ENCODE measurements at places on chromosomes 6 and 20.
A peak's percentile ranks its signal among the peaks of the same experiment; 100 is the strongest.

- peak; percentile 66 for DNase-seq
Measured at GRCh38 chr6:166786704-166787293, 159.7 kb upstream of the RPS6KA2 start.

- peak; percentile 7 for DNase-seq
Measured at GRCh38 chr20:16942756-16943155, 194.6 kb downstream of the OTOR start.

DNA sequence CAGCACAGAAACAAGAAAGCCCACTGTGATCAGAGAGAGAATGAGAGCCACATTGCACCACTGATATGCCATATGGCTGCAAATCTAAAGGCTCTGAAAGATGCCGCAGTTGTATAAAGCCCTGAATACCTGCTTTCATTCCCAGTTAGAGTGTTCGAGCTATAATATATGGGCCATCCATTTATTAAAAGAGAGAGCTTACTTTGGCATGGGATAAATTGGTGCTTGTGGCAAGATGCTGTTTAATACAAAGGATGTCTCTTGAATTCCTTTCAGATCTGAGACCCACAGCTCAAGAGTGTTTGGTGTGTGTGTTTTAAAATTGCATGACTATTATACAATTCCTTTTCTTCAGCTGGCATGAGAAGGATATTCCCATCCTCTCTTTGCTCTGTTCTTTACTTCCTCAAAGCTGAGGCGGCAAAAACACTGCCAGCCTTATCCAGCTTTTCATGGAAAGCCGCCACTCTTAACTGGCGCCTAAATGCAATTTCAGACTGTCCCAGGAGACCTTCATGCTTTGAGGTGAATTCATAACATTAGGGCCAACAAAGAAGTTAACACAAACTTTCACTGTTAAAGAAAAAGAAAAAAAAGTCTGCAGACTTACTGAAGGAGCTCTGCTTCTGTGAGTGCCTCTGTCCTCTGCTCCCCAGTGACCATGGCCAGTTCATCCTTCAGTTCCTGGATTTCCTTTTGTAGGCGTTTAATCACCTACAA, 147.6 kb downstream of the KIF6 start:
- no peak for DNase-seq

DNA sequence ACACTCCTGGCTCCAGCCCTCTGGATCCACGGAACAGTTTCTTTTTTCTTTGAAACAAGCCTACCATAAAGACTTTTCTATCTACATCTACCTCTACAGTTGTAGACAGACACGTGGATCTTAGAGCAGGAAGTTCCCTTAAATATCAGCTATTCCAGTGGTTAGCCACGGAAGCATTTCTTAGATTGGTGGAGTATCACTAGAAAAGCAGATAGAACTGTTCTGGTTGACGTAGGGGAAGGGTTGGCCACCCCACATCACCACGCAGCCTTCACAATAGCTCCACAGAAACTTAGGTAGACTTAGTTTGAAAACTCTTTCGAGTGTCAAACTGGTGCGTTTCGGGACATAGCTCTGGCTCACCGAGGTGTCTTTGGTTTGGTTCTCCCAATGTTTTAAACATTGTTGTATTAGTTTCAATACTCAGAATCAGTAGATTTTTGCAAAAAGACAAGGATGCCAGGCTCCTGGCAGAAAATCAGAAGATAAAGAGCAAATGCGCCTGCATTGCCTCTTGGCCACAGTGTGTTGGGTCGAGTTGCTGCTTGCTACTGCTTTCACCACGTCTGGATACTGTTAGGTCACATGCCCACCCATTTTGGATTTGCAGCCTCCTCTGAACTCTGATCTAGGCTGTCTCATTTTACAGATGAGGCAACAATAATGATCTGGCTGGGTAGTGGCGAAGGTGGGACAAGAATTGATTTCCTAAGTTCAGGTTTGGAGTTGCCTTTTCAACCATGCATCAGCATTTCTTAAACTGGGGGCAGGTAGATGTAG, 71.5 kb upstream of the DTNBP1 start:
- DNase-seq: no peak

DNA sequence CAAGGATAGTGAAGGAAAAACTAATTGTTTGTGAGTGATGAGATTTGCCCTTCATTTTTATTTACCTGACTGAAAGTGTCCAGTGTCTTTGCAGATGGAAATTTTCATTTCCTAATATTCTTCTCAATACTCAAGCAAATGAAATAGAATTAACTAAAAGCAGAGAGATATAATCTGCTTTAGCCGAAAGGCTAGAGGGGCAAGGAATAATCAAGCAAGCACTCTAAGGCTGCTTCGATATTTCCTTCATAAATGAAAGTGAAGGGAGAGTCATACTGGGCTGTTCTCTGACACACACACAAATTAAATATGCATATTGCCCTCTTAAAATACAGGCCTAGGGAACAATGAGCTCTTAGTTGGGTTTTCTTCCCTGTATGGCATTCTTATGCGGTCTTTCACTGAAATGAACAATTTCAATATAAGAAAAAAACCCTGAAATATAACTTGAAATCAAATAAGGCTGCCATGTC, 47.5 kb upstream of the POPDC3 start:
- DNase-seq: no peak

DNA sequence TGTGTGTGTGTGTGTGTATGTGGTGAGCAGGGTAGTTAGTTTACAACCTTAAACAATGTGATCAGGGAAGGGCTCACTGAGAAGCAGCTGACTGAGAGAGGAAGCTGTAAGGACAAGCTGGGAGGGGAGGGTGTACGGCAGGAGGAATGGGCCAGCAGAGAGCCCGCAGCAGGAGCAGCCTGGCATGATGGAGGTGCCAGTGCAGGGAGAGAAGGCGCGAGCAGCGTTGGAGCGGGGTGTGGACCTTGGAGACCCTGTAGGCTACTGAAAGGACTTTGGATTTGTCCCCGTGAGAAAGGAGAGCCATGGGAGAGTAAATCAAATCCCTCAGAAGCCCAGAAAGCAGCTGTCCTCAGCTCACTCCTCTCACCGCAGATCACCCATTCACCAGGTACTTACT, 18.5 kb downstream of the FAM209B start:
- DNase-seq: no peak

DNA sequence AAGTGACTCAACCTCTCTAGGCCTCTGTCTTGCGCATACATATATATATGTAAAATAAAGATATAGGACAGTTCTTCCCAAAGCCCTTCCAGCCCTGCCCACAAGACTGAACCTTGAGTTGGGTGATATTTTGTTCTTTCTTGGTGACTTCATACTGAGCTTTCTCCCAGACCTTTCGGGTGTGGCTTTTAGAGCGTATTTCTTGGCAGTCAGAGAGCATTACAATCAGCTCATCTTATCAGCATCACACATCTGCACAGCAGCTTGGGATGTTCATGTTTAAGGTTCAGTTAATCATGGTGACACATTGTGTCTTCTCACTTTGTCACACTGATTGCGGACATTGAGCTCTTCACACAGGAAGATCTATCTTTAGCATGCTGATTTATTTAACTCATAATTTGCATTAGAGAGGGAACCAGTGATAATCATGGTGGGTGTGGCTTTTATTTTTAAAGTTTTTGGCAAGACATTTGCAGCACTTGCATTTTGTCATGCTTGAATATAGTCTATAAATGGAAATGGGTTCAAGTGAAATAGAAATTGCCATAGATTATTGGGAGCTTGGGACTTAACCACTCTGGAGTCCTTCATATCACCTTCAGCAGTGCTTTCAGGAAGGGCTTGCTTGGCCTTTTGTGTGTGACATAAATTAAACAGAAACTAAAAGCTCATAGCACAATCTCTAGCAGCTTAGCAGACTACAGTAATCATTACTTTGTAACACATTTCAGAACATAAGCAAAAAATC, 8.3 kb downstream of the KIF3B start:
- peak; percentile 58 for DNase-seq

DNA sequence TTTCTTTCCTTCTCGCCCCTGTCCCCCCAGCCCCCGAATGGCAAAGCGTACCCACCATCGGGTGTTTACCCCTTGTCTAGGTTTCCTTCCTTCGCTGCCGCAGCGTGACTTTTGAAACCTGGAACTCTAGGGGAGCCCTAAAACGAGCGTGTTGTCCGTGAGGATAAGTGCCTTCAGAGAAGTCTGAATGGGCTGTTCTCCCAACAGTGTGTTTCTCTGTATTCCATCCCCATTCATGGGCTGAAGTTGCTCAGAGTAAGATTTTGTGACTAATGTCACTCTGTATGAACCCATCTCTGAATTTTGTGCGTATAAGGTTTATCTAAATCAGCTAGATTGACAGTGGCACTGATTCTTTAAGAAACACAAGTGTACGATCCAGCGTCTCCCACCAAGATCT, 949 bp downstream of the MACROD2 start:
- no peak for DNase-seq

GRCh38 chr6:113047932-113048331, 700.8 kb downstream of the RFPL4B start:
- peak; percentile 80 for DNase-seq

DNA sequence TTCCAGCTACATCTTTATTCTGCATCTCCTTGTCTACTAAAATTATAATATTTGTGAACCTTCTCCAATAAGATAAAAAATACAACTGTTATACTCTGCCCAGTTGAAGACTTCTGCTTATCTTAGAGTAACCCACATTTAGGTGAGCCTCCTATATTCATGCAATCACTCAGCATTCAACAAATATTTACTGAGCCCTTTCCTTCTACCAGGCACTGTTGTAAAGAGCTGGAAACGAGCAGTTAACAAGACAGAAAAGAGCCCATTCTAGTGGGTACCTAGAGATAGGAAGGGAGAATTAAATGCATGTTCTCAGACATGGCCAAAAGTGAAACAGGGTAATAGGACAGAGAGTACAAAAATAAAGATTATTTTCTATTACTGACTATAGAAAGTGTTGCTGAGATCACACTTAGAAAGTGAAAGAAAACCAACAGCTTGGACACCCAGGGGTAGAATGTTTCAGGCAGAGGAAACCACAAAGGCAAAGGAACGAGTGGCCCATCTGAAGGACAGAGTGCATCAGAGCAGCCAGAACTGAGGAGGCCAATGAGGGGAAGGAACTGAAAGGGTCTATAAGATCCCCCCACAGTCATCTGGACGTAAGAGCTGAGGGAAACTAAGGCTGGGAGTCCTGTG, 50.8 kb upstream of the SMLR1 start:
- no peak for DNase-seq

DNA sequence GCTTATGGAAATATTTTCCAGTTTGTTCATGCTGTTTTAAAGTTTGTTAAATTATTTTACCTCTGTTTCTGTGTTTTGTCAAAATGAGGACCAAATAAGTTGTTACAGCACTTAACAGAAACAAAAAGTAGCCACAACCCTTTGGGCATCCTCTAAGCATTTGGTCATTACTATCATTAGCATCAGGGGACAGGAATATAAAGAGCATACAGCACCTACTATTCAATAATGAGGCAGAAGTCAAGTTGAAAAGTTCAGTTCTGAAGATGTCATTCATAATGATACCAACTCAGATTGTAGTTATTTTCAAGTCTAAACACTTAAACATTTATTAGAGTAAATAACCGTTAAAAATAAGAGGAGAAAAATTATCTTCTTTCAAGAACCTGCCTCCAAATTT, 862.3 kb upstream of the FLRT3 start:
- no peak for DNase-seq

DNA sequence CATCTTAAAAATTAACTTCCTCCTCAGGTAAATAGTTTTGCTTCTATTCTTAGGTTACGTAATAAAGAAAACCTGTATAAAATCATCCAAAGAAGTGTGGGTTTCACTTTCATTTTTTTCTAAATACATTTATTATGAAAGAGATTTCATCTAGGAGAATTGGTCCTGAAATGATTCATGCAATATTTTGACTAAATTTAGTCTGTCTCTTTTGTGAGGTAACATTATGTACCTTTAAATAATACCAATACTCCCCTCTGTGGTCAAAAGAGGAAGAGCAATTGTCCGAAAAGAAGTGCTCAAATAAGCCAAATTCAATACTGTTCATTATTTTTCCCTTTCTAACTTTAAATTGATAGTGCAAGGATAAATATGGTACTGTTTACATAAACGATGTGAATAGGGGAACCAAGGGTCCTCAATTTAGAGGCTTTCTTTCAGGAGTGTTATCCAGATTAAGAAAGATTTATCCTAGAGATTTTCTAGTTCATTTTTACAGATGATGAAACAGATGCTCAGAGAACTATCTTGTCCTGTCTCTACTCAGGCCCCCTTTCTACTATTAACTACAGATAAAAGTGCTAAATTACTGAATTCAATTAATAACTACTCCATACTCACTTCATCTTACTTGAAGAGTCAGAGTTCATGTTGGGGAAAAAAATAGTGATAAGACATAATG, 26.2 kb downstream of the CYP39A1 start:
- peak; percentile 27 for DNase-seq

DNA sequence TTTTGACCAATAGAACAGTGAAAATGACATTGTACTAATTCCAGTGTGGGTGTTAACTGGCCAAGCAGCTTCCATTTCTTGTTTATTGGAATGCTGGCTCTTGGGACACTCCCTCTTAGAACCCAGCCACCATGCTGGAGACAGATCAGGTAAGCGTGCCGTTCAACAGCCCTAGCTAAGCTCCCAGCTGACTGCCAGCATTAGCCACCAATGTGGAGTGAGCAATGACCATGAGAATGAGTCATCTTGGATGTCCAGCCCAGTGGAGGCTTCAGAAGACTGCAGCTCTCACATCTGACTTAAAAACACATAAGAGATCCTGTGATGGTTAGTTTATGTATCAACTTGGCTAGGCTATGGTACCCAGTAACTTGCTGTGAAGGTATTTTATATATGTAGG, 3.0 kb upstream of the LINC00237 start:
- DNase-seq: peak; percentile 22

GRCh38 chr20:35610833-35611427, 4.7 kb upstream of the SPAG4 start:
- DNase-seq: no peak

DNA sequence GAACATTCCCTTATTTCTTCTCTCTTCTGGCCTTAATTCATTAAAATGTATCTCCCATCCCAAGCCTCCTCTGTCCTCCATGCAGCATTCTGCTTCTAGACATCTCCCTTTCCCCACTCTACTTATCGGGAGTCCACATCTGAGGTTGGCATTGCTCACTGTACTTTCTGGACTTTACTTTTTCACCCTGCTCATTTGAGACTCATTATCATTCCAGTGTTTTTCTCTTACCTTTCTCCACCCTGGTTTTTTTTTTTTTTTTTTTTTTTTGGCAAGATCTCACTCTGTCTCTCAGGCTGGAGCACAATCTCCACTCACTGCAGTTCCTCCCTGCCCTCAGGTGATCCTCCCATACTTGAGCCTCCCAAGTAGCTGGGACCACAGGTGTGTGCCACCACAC, 4.5 kb downstream of the ENPP3 start:
- no peak for DNase-seq

- DNase-seq: peak; percentile 70
Measured at GRCh38 chr6:142940487-142940886, 4.5 kb downstream of the HIVEP2 start.

- DNase-seq: no peak
Measured at GRCh38 chr6:41790045-41790444, 2.6 kb downstream of the TOMM6 start.
